ENCODE measurements at places on chromosomes 7 and 10. TPM values are rescaled to one million over a fixed set of nuclear protein-coding genes. Genes with fewer than 3 reads are reported as not detected.

DNA sequence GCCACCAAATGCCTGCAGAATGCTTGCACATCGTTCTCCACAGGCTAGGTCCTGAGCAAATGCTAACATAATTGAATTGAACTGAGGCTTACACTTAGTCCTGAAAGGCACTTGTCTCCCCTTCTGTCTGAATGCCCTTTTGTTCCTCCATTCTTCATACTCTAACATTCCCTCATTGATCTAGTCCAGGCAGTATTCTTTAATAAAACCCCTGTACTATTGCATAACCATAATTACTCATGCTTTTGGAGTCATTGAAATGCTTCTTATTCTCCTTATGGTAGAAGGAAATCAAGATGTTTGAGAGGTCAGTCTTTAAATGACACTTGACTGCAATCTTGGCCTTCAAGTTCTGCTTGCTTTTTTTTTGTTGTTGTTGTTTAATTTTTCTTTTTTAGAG, 7.1 kb downstream of the PI4K2A start:
- H3K4me1 ChIP-seq = peaks cover 7% of the 10 kb centered on the region
- no peak overlapping the region for H3K27ac ChIP-seq
- no peak overlapping the region for H3K4me3 ChIP-seq
- H3K36me3 ChIP-seq = peaks cover 5% of the 10 kb centered on the region
- no peaks in the 10 kb centered on the region for H3K27me3 ChIP-seq
- no peak for DNase-seq

GRCh38 chr10:29454250-29454649, 165.4 kb downstream of the LYZL1 start:
- no peaks in the 10 kb centered on the region for H3K4me1 ChIP-seq
- no peaks in the 10 kb centered on the region for H3K36me3 ChIP-seq
- no peak for DNase-seq
- H3K27ac ChIP-seq = no peak overlapping the region

- no peak overlapping the region for H3K27ac ChIP-seq
- no peaks in the 10 kb centered on the region for H3K36me3 ChIP-seq
- H3K4me3 ChIP-seq = no peak overlapping the region
- no peaks in the 10 kb centered on the region for H3K27me3 ChIP-seq
Measured at GRCh38 chr7:15603124-15603523, 41.3 kb upstream of the AGMO start.

- H3K36me3 ChIP-seq = no peaks in the 10 kb centered on the region
- no peaks in the 10 kb centered on the region for H3K4me1 ChIP-seq
- no peak overlapping the region for H3K4me3 ChIP-seq
Measured at GRCh38 chr7:108627476-108628051, 57.9 kb downstream of the DNAJB9 start.

DNA sequence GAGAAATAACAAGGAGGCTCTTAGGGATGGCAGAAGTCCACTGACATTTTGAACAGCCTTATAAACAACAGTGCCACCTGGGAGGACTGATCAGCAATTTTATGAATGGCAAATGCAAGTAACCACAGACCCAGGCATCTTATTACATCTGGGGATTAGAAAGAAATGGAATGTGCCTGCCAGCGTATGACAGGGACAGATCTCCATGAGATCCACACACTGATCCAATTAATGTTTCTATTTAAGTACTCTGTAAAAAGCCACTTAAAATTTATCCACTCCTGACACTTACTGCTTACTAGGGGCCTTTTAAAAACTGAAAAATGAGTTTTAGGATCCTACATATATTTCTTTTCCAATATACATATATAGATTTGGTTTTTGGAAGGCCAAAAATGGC, 28.6 kb downstream of the PARD3 start:
- H3K27ac ChIP-seq = no peak overlapping the region
- H3K4me1 ChIP-seq = peaks cover 5% of the 10 kb centered on the region
- H3K36me3 ChIP-seq = no peaks in the 10 kb centered on the region
- no peak for DNase-seq
- H3K27me3 ChIP-seq = no peaks in the 10 kb centered on the region

DNA sequence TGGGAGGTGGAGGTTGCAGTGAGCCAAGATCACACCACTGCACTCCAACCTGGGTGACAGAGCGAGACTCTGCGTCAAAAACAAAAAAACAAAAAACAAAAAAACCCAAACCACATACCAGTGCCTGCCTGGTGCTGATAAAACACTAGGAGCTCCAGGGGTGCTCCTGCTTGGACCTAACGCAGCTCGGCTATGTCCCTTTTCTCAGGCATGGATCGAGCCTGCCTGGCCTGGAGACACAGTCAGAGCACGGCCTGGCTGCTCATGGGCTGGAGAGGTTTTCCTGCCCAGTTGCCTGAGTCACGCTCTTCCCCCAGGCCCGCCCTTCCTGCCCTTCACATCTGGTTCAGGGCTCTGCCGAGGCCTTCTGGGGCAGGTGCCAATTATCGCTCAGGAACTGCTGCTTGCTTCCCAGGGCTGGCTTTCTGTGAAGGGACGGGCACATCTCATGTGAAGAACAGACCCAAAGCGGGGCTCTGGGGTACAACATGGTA, 12.6 kb upstream of the NPFFR1 start:
- H3K27ac ChIP-seq = no peak overlapping the region
- H3K4me1 ChIP-seq = peaks cover 16% of the 10 kb centered on the region
- no peak overlapping the region for H3K4me3 ChIP-seq
- H3K36me3 ChIP-seq = peaks cover 3% of the 10 kb centered on the region

GRCh38 chr7:36929791-36930190, 205.5 kb upstream of the AOAH start:
- no peaks in the 10 kb centered on the region for H3K27me3 ChIP-seq
- DNase-seq = no peak
- no peak overlapping the region for H3K4me3 ChIP-seq

- H3K27ac ChIP-seq = no peak overlapping the region
- H3K36me3 ChIP-seq = peaks cover 9% of the 10 kb centered on the region
- H3K4me3 ChIP-seq = no peak overlapping the region
- DNase-seq = no peak
- H3K4me1 ChIP-seq = no peaks in the 10 kb centered on the region
Measured at GRCh38 chr7:149729983-149730801, 43.2 kb downstream of the ZNF467 start.

ANKRD7 gene
- polyA plus RNA-seq = 0.40 TPM

AKR1C4 gene
- polyA plus RNA-seq = not detected

FRAT2 gene
- polyA plus RNA-seq = 1.3 TPM

- no peak for DNase-seq
- no peaks in the 10 kb centered on the region for H3K36me3 ChIP-seq
- H3K4me3 ChIP-seq = no peak overlapping the region
- H3K27ac ChIP-seq = no peak overlapping the region
- H3K27me3 ChIP-seq = no peaks in the 10 kb centered on the region
- no peaks in the 10 kb centered on the region for H3K4me1 ChIP-seq
Measured at GRCh38 chr7:48976850-48977249, 52.5 kb downstream of the CDC14C start.

- no peak for DNase-seq
- no peaks in the 10 kb centered on the region for H3K4me1 ChIP-seq
- no peaks in the 10 kb centered on the region for H3K36me3 ChIP-seq
- H3K4me3 ChIP-seq = no peak overlapping the region
- H3K27ac ChIP-seq = no peak overlapping the region
- H3K27me3 ChIP-seq = no peaks in the 10 kb centered on the region
Measured at GRCh38 chr10:8830876-8831275, 776.4 kb downstream of the GATA3 start.

DNA sequence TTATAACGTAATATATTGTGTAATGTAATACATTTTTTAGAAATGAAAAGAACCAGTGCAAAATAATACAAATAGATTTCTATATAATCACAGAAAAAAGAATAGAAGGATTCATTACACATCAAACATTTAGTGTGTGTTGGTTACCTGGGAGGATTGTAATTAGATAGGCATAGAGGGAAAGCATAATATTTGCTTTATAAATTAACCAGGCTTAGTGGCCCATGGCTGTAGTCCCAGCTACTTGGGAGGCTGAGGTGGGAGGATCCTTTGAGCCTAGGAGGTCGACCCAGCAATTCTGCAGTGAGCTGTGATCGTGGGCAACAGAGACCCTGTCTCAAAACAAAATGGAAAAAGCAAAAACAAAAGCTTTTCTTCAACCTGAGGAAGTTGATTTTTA, 5.0 kb upstream of the CNOT4 start:
- no peak overlapping the region for H3K27ac ChIP-seq
- H3K36me3 ChIP-seq = no peaks in the 10 kb centered on the region
- no peak overlapping the region for H3K4me3 ChIP-seq
- H3K27me3 ChIP-seq = no peaks in the 10 kb centered on the region
- no peaks in the 10 kb centered on the region for H3K4me1 ChIP-seq

DNA sequence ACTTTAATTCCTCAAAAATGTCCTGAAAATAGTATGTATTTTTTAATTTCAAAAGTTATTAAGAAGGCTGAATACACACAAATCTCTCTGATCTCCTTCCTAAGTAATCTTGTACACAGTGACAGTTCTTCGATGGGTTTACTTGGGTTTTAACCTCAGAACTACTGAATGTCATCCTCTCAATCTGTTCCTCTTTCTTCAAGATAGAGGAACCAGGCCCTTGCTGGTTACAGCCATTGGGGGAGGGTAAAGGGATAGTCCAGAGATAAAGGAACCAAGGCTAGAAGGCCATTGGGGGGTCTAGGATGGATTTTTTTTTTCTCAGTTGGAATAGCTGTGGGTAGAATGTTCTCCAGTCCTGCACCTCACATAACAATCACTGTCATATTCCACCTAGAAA, 224.9 kb downstream of the SKIDA1 start:
- no peak for DNase-seq
- no peak overlapping the region for H3K4me3 ChIP-seq
- H3K27ac ChIP-seq = no peak overlapping the region
- H3K4me1 ChIP-seq = no peaks in the 10 kb centered on the region

GRCh38 chr10:113982296-113982695, 61.4 kb upstream of the ADRB1 start:
- no peak for DNase-seq
- no peaks in the 10 kb centered on the region for H3K27me3 ChIP-seq
- H3K36me3 ChIP-seq = no peaks in the 10 kb centered on the region

DNA sequence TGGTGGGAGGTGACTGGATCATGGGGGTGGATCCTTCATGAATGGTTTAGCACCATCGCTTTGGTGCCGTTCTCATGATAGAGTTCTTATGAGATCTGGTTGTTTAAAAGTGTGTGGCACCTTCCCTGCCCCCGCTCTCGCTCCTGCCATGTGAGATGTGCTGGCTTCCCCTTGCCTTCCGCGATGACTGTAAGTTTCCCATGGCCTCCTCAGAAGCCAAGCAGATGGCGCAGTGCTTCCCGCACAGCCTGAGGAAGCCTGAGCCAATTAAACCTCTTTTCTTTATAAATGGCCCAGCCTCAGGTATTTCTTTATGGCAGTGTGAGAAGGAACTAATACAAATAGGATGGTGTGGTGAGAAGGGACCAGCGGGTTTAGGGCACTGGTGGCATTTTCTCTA, 243.3 kb upstream of the CELF2 start:
- no peak overlapping the region for H3K4me3 ChIP-seq
- DNase-seq = no peak
- no peaks in the 10 kb centered on the region for H3K36me3 ChIP-seq
- H3K27ac ChIP-seq = no peak overlapping the region

GRCh38 chr7:116740231-116740630, 68.2 kb downstream of the MET start:
- DNase-seq = no peak
- no peak overlapping the region for H3K4me3 ChIP-seq
- no peak overlapping the region for H3K27ac ChIP-seq
- no peaks in the 10 kb centered on the region for H3K4me1 ChIP-seq
- H3K36me3 ChIP-seq = no peaks in the 10 kb centered on the region
- H3K27me3 ChIP-seq = no peaks in the 10 kb centered on the region

DNA sequence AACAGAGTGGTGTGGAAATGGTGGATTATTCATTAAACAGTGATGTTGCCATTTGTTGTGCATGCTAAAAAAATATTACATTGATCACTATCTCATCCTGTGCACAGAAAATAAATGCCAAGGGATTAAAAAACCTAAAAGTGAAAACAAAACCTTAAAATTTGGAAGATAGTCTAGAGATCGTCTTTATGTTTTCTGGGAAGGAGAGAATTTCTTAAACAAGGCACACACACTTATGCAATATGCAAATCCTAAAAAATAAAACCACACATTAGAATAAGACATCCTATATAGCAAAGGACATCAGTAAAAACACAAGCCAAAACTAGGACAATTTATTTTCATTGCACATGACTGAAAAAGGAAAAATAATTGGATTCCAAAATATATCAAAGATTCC, 54.5 kb downstream of the MACC1 start:
- no peaks in the 10 kb centered on the region for H3K4me1 ChIP-seq
- DNase-seq = no peak
- H3K27ac ChIP-seq = no peak overlapping the region
- H3K4me3 ChIP-seq = no peak overlapping the region

DNA sequence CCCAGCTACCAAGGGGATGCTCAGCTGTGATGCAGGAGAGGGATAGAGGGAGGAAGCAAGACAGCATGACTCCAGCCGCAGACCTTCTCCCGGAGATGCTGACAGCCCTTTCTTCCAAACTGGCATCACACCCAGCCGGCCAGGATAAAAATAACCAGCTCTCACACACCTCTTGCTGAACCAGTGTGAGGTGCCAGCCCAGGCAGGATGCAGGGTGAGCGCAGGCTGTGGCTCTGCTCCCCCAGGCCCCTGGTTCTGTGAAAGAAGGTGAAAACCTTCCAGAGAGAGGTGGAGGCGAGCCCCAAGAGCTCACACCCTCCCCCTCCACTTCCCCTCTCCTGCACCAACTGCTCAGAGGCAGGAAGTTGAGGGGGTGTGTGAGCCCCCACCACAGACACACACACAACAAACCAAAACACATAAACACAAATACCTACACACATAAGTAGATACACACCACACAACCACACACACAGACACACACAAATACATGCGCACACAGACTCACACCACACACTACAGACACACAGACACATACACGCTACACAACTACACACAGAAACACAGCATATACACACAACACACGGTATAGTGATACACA, 4.0 kb downstream of the GPR15LG start:
- H3K27ac ChIP-seq = peak overlapping the region; percentile 10
- DNase-seq = no peak
- H3K36me3 ChIP-seq = no peaks in the 10 kb centered on the region
- no peaks in the 10 kb centered on the region for H3K27me3 ChIP-seq
- H3K4me1 ChIP-seq = peaks cover 41% of the 10 kb centered on the region
- H3K4me3 ChIP-seq = peak overlapping the region; percentile 38

DNA sequence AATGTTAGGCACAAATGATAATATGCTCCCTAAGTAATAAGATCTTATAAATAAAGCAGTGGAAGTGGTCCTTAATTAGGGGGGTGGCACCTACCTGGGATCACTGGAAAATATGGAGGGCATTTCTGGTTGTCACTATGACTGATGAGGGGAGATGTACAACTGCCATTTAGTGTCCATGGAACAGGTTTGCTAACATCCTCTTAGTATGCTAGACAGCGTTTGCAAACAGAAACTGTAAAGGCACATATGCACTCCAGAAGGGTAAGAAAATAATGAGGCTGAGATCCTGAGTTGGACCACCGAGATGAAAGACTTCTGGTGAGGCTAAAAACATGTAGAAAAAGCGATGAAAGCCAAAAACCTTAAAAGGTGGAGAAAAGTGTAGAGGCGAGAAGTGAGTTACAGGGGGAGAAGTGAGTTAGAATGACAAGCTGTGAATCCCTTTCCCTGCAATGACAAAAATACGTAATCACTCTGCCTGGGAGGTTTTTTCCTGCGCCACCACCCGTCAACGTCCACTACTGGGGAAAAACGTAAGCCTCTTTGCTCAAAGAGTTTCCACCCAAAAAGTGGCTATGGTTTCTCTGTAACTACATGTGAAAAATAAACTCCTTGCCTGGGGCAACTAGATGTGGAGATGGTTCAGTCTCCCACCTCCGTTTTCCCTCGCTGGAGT, 767 bp downstream of the KRIT1 start:
- H3K36me3 ChIP-seq = peaks cover 13% of the 10 kb centered on the region
- peak overlapping the region; percentile 90 for H3K27ac ChIP-seq
- H3K4me3 ChIP-seq = peak overlapping the region; percentile 93

ADRB1 gene
- 0.92 TPM for polyA plus RNA-seq

- H3K27me3 ChIP-seq = no peaks in the 10 kb centered on the region
- no peaks in the 10 kb centered on the region for H3K4me1 ChIP-seq
- DNase-seq = no peak
- H3K4me3 ChIP-seq = no peak overlapping the region
Measured at GRCh38 chr10:79029478-79030390, 39.0 kb upstream of the ZMIZ1 start.

All from GM12878 (cell line).